ENCODE measurements at places on chromosomes 4 and X.

GRCh38 chr4:141220271-141220670 lies 424 bp upstream of the ZNF330 start:
- DNase-seq: peak; percentile 89

DNA sequence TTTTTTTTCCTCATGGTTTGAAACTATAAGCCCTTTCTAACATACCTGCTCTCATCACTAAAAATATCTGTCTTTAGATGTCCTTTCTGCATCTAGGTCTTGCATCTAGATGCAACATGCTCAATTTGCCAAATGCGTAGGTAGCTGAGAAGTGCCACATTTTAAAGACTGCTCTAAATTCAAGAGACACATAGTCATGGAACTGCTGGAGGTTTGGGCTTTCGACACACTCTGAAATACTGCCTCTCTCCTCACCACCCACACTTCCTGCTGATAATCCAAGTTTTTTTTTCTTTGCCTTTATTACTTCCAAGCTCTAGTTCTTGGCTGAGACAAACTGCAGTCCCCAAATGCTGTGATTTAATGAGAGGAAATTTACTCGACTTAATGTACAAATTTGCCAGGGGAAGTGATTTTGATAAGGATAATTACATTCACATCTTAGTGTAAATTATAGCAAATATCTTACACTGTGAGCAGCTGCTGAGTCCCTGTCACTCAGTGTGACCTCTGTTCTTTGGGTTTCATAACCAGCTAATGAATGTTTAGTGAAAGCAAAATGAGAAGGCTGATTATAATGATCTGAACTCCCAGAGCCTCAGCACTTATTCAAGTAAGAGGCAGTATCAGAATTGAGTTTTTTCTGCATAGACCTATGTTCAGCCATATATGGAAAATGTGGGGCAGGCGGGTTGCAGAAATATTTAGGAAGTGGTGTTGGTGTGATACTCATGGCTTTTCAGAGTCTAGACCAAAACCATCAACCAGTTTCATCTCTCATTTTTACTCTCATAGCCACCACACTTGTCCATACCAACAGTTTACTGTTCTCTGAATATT lies 31.3 kb downstream of the DRD5 start:
- no peak for DNase-seq

DNA sequence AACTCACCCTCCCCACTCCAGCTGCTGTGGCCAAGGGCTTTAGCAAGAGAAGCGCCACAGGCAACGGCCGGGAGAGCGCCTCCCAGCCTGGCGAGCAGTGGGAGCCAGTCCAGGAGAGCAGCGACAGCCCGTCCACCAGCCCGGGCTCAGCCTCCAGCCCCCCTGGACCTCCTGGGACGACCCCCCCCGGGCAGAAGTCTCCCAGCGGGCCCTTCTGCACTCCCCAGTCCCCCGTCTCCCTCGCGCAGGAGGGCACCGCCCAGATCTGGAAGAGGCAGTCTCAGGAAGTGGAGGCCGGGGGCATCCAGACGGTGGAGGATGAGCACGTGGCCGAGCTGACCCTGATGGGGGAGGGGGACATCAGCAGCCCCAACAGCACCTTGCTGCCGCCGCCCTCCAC lies 11.2 kb upstream of the HGFAC start:
- no peak for DNase-seq

DNA sequence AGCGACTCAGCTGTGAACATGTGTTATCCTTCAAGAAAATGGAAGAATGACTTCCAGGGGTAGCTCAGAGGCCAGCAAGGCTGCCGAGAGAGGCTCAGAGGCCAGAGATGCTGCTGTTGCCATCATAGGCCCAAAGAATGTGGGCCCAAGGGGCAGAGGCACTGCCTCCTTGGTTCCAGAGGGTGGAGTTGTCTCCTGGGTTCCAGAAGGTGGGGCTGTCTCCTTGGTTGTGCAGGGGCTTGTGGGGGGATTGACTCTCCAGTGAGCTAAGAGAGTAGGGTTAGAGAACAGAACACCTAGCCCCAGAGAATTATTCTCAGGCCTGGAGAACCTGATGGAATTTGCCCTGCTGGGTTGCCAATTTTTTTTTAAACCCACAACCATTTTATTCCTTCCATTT lies 62.6 kb downstream of the DGKK start:
- DNase-seq: no peak

DNA sequence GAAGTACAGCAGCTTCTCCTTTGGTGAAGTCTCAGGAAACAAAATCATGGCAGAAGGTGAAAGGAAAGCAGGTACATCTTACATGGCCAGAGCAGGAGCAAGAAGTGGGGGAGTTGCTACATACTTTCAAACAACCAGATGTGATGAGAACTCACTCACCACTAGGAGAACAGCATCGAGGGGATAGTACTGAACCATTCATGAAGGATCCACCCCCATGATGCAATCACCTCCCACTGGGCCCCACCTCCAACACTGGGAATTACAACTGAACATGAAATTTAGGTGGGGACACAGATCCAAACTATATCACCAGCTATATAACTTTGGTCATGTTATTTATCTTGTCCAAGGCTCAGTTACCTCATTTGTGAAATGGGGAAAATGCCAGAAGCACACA lies 159.4 kb downstream of the OPHN1 start:
- DNase-seq: peak; percentile 3
